ENCODE measurements at places on chromosomes 2 and 18. TPM values are rescaled to one million over a fixed set of nuclear protein-coding genes. Genes with fewer than 3 reads are reported as not detected.

Gene CTAGE1
- total RNA-seq: not detected

Gene WDR54
- 101 TPM for total RNA-seq

Gene SLC5A7
- total RNA-seq: not detected

Gene MC5R
- total RNA-seq: not detected

Gene IL1RL1
- total RNA-seq: 1.3 TPM

Gene PPM1B
- 41.6 TPM for total RNA-seq

Gene PPP1R1C
- total RNA-seq: not detected

Gene EPAS1
- 54.6 TPM for total RNA-seq

DNA sequence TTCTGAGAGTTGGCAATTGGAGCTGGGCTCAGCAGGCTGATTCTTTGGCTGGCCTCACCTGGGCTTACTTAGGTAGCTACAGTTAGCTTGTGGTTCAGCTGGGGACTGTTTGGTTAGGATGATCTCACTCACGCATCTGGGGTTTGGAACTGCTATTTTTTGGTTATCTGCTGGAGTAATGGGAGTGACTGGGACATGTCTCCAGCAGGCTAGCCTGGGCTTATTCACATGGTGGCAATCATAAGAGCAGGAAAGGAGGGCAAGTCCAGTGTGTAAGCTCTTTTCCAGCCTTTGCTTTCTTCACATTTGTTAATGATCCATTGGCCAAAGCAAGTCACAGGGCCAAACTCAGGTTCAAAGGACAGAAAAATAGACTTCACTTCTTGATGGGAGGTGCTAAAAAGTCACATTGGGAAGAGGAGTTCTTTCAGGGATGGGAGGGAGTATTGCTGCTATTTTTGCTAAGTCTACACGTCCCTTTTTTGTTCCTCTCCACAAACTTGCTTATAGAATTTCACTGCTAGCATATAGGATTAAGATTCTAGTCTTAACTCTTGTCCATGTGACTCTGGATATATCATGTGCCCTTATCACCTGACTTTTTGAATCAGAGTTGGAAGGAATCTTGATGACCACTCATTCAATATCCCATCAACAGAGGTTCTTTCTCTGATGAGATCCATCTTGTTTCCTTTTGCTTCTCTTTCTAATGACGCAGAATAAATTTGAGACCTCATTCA, 174.0 kb downstream of the ZFP36L2 start:
- peaks cover 10% of the 10 kb centered on the region for H3K4me1 ChIP-seq
- no peaks in the 10 kb centered on the region for H3K36me3 ChIP-seq
- no peak overlapping the region for H3K4me3 ChIP-seq
- H3K27ac ChIP-seq: no peak overlapping the region

GRCh38 chr2:71498261-71498701, 44.9 kb downstream of the DYSF start:
- no peak overlapping the region for H3K4me3 ChIP-seq
- H3K27me3 ChIP-seq: peaks cover 5% of the 10 kb centered on the region
- no peaks in the 10 kb centered on the region for H3K4me1 ChIP-seq
- H3K36me3 ChIP-seq: no peaks in the 10 kb centered on the region
- no peak overlapping the region for H3K27ac ChIP-seq
- DNase-seq: no peak

GRCh38 chr2:195319548-195320412, 337.2 kb upstream of the SLC39A10 start:
- H3K4me3 ChIP-seq: no peak overlapping the region
- no peak for DNase-seq
- peaks cover 8% of the 10 kb centered on the region for H3K4me1 ChIP-seq
- H3K27me3 ChIP-seq: no peaks in the 10 kb centered on the region
- H3K36me3 ChIP-seq: peaks cover 1% of the 10 kb centered on the region

GRCh38 chr2:57868619-57869139, 177.9 kb upstream of the VRK2 start:
- H3K27me3 ChIP-seq: no peaks in the 10 kb centered on the region
- no peak for DNase-seq
- H3K27ac ChIP-seq: no peak overlapping the region
- no peak overlapping the region for H3K4me3 ChIP-seq

DNA sequence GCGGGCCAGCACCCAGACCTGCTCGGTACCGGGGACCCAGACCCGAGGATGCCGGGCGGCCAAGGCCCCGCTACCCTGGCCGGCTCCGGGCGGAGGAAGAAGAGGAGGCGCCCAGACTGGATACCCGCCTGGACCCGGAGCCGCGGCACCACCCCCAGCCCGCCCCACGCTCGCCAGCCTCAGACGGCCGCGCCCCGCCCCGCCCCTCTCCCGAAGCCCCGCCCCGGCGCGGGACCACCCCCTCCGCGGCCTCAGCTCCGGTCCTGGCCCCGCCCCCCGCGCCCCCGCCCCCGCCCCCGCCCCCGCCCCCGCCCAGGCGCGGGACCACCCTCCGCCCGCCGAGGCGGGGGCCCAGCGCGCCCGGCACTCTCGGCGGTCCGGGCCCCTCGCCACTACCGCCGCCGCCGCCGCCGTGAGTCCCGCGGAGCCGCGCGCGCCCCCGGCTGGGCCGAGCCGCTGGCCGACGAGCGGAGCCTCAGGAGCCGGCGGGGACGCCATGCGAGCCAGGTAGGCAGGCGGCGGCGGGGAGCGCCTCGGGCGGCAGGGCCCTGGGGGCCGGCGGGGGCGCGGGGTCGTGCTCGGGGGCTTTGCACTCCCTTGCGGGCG, at the start of gene SH3BP4:
Gene SH3BP4, plus strand, starts transcription at position 354 of the 606 bp plus-strand sequence. CDS start 82,986 bp downstream, outside the sequence.
- H3K4me3 ChIP-seq: peak within 1 kb of the TSS; percentile 64
- no peaks in the 10 kb centered on the region for H3K36me3 ChIP-seq
- DNase-seq: peak; percentile 53
- H3K27me3 ChIP-seq: peaks cover 50% of the 10 kb centered on the region
- H3K27ac ChIP-seq: no peak within 1 kb of the TSS

- H3K27me3 ChIP-seq: no peaks in the 10 kb centered on the region
- no peaks in the 10 kb centered on the region for H3K4me1 ChIP-seq
- no peak for DNase-seq
- H3K27ac ChIP-seq: no peak overlapping the region
- H3K4me3 ChIP-seq: no peak overlapping the region
Measured at GRCh38 chr2:56167616-56168562, 15.9 kb upstream of the CCDC85A start.

GRCh38 chr2:33660416-33661123, 61.5 kb upstream of the FAM98A start:
- H3K4me1 ChIP-seq: no peaks in the 10 kb centered on the region
- H3K27ac ChIP-seq: no peak overlapping the region

GRCh38 chr2:215410932-215411285, 25.0 kb downstream of the FN1 start:
- H3K27ac ChIP-seq: no peak overlapping the region
- H3K27me3 ChIP-seq: peaks cover 22% of the 10 kb centered on the region
- DNase-seq: no peak
- no peak overlapping the region for H3K4me3 ChIP-seq
- H3K36me3 ChIP-seq: no peaks in the 10 kb centered on the region

- no peak overlapping the region for H3K27ac ChIP-seq
- H3K4me1 ChIP-seq: no peaks in the 10 kb centered on the region
- no peak for DNase-seq
- peaks cover 43% of the 10 kb centered on the region for H3K36me3 ChIP-seq
Measured at GRCh38 chr2:48459921-48460320, 70.0 kb upstream of the STON1 start.

DNA sequence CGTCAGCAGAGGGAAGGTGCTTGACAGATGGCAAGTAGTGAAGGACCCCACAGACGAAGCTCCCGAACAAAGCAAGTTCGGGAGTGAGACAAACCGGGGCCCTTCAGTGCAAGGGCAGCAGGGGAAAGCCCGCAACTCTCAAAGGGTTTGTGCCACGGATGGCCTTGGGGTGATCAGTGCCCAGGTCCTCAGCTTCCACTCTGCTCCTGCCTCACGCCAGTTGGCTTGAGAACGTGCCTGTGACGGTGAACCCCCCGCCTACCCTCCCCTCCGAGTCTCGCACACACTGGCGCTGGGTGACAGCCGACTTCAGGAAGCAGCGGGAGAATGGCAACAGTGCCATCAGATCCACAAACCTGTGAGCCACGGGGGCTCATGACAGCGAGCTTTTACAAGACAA, 56.8 kb upstream of the SALL3 start:
- H3K4me1 ChIP-seq: no peaks in the 10 kb centered on the region
- DNase-seq: no peak
- H3K27me3 ChIP-seq: no peaks in the 10 kb centered on the region
- no peak overlapping the region for H3K4me3 ChIP-seq

DNA sequence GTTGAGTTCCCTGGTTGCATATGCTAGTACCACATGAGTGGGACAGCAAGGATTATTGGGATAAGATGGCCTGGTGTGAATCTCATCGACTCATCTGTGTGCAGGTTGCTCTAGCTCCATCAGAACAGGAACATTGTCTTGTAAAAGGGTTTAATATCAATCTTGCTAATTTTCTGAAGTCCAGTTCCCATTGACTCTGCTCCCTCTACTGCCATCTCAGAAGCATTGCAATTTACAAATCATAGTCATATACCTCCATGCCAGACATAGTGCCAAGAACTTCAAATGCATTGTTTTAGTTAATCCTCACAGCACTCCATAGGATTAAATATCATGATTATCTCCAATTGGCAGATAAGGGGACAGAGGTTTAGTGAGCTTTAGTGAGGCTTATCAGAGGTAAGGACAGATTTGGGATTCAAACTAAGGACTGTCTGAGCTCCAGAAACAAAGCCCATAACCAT, 4.8 kb upstream of the STAT4 start:
- no peak overlapping the region for H3K4me3 ChIP-seq
- no peaks in the 10 kb centered on the region for H3K27me3 ChIP-seq
- no peaks in the 10 kb centered on the region for H3K36me3 ChIP-seq

DNA sequence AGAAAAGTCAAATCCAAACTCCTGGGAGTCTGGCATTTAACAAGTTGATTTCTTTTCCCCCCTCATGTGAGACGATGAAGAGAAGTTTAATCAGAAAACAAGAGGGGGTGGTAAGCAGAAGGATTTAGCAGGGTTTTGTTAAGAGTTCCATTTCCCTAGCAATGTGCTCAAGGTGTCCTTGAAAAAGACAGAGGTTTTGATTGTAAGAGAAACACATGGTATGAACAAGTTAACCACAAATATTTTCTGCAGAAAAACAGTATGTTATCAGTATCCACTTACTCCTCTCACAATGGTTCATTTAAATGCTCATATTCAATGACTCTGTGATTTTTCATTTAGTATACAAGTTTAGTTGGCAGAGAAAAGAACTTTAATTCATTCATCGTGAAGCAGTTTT, 26.8 kb downstream of the LAMA1 start:
- DNase-seq: no peak
- no peaks in the 10 kb centered on the region for H3K4me1 ChIP-seq
- no peak overlapping the region for H3K4me3 ChIP-seq
- no peaks in the 10 kb centered on the region for H3K27me3 ChIP-seq
- H3K27ac ChIP-seq: no peak overlapping the region

GRCh38 chr2:101596333-101596732, 101.2 kb upstream of the MAP4K4 start:
- no peak overlapping the region for H3K27ac ChIP-seq
- no peaks in the 10 kb centered on the region for H3K36me3 ChIP-seq
- no peaks in the 10 kb centered on the region for H3K27me3 ChIP-seq
- DNase-seq: no peak
- H3K4me3 ChIP-seq: no peak overlapping the region
- H3K4me1 ChIP-seq: peaks cover 10% of the 10 kb centered on the region

DNA sequence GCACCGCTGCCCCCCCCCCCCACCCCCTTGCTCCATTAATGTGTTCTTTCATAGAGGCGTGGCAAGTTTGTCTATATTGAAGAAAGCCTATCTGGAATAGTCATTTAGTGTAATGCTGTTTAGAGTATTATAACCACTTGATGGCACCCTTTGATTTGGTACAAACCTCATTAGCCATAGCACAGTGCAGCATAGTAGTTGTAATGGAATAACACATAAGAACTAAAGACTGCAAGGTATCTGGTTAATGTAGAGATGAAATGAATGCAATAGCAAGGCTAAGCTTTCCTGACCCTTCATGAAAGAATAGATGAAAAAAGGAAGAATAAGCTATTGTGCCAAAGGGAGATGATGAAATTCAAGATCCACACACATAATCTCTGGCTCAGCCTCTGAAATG, 81.9 kb downstream of the EHBP1 start:
- H3K4me1 ChIP-seq: peaks cover 10% of the 10 kb centered on the region
- DNase-seq: no peak
- H3K4me3 ChIP-seq: no peak overlapping the region

DNA sequence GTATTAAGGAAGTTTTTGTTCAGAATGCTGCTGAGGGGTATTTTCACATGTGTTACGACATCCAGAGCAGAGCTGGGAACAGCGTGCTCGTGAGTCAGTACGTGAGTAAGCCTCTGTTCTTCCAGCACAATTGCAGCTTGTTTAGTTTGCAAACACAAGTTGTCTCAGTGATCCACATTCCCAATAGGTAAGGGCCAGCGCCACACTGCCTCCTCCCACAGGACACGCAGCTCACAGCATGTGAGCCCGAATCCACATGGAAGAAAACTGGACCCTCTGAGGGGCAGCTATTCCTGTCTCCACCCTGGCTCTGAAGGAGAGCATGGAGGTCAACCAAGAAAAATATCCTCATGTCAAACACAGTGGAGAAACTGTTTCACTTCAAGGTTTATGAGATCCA, 173.9 kb upstream of the PID1 start:
- no peak overlapping the region for H3K4me3 ChIP-seq
- no peak overlapping the region for H3K27ac ChIP-seq
- H3K4me1 ChIP-seq: no peaks in the 10 kb centered on the region
- H3K27me3 ChIP-seq: no peaks in the 10 kb centered on the region
- no peaks in the 10 kb centered on the region for H3K36me3 ChIP-seq

- H3K4me1 ChIP-seq: no peaks in the 10 kb centered on the region
- no peak overlapping the region for H3K27ac ChIP-seq
- H3K4me3 ChIP-seq: no peak overlapping the region
- peaks cover 1% of the 10 kb centered on the region for H3K36me3 ChIP-seq
- DNase-seq: no peak
- peaks cover 12% of the 10 kb centered on the region for H3K27me3 ChIP-seq
Measured at GRCh38 chr2:99794414-99794813, 304.6 kb upstream of the REV1 start.

DNA sequence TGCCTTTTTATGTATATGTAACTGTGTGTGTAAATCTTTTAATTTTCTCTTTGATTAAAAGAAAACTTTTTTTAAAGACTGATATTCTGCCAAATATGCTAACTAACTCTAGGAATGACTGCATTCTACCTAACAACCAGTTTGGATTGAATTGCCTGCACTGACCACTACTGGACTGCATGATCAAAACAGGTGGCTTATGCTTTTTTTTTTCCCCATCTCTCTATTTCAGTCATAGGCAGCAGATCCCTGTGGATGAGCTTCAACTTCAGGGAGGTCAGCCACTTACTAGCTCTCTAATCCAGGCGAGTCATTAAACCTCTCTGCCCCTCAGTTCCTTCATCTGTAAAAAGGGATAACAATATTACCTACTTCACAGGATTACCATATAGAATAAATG, 138.6 kb upstream of the SERTAD2 start:
- no peaks in the 10 kb centered on the region for H3K27me3 ChIP-seq
- no peak overlapping the region for H3K4me3 ChIP-seq
- no peak overlapping the region for H3K27ac ChIP-seq
- H3K4me1 ChIP-seq: no peaks in the 10 kb centered on the region
- no peak for DNase-seq

GRCh38 chr2:195795879-195796278, 138.9 kb downstream of the SLC39A10 start:
- DNase-seq: no peak
- no peaks in the 10 kb centered on the region for H3K4me1 ChIP-seq
- peaks cover under 1% of the 10 kb centered on the region for H3K36me3 ChIP-seq
- H3K27ac ChIP-seq: no peak overlapping the region
- no peaks in the 10 kb centered on the region for H3K27me3 ChIP-seq
